ENCODE measurements at places on chromosomes 12 and 14. TPM values are rescaled to one million over a fixed set of nuclear protein-coding genes. Genes with fewer than 3 reads are reported as not detected.

GRCh38 chr12:92803903-92804302 is 101.1 kb downstream of the PLEKHG7 start:
- DNase-seq: no peak

The MNAT1 gene
- 60.7 TPM for total RNA-seq

DNA sequence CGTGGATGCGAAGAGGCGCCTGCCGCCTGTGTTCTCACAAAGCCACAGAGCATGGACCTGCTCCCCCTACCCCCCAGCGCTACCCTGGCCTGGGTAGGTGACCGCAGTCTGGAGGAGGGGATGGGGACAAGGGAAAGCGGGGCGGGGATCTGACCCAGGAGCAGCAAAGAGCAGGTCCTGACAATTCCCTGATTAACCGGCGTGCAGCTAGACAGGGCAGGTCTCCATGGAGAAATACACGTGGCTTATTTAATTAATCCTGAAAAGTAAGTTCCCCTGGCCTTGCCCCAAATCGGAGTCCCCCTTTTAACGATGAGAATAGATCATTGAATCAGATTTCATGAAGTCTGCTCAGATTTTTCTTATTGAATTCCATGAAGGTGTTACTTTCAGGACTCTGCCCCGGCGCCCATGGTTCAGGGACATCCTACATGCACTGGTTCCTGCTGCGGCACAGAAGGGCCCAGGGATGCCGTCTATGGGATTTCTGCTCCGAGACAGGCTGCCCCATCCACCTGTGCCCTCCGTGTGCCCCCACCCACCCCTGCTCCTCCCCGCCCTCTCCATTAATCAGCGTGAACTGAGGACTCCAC is 251.0 kb upstream of the SFSWAP start:
- no peak for DNase-seq

- peak; percentile 1 for DNase-seq
Measured at GRCh38 chr12:108063192-108063591, 65.9 kb upstream of the WSCD2 start.

- no peak for DNase-seq
Measured at GRCh38 chr14:92495027-92495426, 18.6 kb upstream of the RIN3 start.

DNA sequence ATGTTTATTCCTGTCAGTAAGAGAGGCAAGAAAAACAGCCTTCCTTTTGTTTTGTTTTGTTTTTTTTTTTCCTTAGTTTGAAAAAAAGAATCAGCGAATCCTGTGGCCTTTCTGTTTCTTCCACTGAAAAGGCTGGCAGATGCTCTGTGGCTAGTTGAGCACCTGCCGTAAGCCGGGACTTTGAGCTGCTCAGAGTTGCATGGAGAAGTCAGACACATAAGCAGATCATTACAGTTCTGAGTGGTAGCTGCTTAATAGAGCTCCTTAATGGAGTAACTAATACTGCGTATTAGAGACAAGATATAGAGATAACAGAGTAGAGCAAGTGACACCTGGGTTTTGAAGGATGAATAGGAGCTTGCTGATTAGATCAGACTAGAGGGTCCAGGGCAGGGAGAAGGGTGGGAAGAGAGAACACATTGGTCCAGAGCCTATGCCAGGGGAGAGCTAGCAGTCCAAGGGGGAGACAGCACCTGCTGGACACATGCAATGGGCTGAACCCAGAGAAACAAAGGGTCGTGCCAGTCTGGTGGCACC is 129.4 kb downstream of the TSPAN9 start:
- DNase-seq: no peak

DNA sequence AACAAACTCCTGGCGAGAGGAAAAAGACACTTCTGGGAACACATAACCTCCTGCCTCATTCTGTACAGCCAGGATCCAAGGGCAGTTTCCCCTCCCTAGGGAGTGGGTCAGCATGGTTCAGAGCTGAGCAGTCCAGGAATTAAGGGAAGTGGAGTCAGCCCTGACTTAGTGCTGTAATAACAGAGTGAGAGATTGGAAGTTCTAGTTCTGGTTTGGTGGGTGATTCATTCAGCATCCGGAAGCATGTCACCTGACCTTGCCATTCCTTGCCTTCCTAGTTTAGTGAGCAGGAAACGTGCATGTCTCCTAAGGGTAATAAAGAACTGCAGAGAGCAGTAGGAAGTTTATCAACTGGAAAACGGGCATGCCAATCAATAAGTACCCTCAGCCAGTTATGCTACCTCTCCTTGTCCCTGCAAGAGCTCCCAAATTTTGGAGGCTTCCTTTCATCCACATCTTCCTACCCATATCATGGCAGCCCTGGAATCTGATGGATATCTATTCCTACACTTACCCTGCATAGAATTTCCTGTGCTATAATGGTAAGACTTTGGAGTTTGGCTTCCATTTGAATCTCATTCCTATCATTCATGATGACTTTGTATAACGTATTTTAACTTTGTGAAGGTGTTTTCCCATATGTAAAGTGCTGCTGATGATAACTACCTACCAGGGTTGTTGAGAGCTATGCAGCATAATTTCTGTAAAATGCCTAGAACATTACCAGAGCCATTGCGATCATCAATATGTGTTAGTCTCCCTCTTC is 28.5 kb upstream of the MAGOHB start:
- DNase-seq: peak; percentile 85

The KIF5A gene
- 2.5 TPM for total RNA-seq

DNA sequence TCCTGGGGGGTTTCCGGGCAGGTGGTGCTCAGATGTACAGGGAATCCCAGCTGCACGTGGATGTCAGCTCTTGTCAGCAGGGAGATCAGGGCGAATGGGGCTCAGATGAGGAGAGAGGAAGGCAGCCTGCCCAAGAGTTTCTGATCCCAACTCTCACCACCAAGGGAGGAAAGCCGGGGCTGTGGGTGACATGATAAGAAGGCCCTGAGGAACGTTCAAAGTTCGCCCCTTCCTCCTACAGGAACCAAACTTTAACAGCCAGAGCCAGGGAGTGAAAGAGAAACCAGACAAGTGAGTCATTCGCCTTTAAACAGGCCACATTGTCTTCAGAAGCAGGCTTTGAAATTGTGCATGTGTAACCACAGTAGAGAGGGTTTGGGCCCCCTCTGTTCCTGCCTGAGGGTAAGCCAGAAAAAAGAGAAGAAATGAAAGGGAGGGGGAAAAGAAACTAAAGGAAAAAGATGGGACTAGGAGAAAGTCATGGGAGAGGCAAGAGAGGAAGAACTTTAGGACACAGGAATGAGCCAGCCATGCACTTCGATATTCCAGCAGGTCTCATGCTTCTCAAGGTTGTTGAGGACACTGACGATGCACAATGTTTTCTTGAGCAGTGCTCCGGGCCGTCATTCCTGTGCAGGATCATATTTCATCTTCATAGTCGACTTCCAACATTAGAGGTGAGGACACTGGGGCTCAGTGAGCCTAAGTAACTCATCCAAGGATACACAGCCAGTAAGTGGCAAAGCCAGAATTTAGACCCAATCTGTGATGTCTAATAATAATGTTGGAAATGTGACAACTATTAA is 691.4 kb upstream of the TBX3 start:
- DNase-seq: peak; percentile 73

The KRT72 gene
- not detected for total RNA-seq

The PEBP1 gene
- total RNA-seq: 252 TPM

DNA sequence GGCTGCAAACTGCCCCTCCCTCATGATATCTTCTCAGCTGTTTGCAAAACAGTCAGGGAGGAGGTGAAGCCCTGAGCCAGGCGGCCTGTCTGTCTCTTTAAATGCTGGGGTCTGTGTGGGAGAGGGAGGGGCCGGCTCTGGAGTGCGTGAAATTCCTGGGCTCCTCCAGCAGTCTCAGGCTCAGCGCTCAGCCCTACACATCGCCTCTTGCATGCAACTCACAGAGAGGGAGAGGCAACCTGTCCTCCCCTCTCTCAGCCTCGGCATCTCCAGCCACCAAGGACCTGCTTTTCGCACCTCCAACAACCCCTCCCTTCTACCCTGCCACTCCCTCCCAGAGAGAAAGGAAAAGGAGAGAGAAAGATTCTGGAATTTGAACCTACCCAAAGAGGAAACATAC is at the start of gene NRXN3:
Gene NRXN3, plus strand, starts transcription at position 171 of the 400 bp plus-strand sequence. CDS start 72,721 bp downstream, outside the sequence.
- DNase-seq: no peak

DNA sequence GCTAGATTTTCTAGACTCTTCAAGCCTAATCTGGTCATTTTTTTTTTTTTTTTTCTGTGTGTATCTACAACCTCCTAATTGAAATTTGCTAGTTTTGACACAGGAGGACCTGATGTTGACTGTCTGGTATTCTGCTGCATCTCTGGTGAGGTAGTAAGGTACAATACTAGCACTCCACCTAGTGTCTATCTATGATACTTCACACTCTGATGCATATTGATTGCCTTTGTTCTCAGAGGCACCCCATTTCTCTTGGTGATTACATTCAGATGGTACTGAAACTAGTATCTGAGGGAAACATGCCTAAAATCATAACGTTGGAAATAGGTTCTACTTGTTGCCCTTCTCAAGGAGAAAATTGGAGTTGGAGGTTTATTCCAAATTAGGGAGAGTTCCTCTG is 930.5 kb upstream of the NOVA1 start:
- peak; percentile 62 for DNase-seq

DNA sequence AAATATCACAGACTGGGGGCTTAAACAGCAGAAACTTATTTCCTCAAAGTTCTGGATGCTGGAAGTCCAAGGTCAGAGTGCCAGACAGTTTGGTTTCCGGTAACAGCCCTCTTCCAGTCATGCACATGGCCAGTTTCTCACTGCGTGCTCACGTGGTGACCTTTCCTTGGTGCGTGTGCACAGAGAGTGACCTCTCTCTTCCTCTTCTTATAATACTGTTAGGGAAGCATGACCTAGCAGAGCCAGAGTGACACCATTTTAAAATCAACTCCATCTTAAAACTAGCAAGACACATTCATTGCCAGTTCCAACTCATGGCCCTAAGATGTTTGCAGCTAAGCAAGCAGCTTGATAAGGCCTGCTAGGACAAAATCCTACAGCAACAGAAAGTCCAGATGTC is 221.5 kb upstream of the DAAM1 start:
- no peak for DNase-seq

DNA sequence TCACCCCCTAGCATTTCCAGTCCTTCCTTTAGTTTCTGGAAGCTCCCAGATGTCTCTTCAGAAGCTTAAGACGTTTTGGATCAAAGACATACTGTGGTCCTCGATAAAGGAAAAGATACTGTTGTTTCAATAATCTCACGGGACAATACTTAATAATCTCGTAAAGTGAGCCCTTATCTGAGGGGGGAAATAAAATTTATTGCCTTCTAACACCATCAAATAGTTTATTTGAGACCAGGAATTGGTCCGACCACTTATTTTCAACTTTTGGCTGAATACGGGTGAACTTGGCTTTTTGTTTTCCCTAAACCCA is 640 bp upstream of the G2E3 start:
- DNase-seq: no peak

DNA sequence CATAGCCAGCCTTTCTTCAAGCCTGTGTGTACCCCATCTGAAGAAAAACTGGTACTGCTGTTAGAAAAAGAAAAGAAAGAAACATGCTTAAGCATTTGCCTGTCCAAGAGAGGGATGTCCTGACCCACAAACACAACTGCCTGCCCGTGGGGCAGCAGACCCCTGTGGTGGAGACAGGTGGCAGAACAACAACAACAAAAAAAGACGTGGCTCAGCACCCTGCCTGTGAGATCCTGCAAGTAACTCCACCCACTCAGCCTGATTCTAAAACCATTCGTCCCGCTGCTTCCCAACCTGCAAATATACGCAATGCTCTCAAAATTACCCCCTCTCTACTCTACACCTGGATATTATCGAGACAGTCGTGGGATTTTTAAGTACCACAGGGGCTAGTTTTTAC is 64.9 kb upstream of the ZDHHC17 start:
- no peak for DNase-seq

- peak; percentile 44 for DNase-seq
Measured at GRCh38 chr12:100199347-100200149, 1.1 kb upstream of the ACTR6 start.

DNA sequence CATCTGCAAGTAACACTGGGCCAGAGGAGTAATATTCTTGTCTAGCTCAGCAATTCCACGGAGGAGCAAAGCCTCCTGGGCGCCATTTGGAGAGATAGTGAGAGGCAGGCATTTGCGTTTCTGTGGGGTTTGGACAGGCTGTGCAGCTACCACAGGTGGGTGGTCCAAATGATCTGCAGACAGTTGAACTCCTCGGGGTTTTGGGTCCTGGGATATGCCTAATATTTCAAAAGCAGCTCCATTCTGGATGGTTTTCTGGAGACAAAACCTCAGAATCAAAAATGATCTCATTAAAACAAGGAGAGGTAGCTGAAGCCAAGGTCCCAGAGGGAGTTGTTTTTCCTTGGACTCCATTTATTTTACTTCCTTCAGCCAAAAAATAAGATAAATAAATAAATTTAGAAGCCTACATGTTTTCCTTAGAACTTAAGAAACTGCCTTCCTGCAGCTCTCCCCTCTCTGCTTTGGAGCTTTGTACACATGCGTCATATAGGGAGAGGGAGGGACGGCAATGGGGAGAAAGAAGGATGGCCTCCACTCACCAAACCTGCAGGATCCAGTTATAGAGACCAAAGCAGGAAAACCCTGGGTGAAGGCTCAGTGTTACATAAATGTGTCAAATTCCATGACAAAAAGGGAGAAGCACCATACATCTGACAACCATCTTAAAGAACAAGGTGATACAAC is 227.3 kb upstream of the DAAM1 start:
- no peak for DNase-seq

- DNase-seq: no peak
Measured at GRCh38 chr14:103118663-103119404, 4.4 kb upstream of the TNFAIP2 start.

- no peak for DNase-seq
Measured at GRCh38 chr14:50757702-50758101, 73.3 kb downstream of the NIN start.

The MORN3 gene
- 3.1 TPM for total RNA-seq

The MFAP5 gene
- total RNA-seq: 0.85 TPM

DNA sequence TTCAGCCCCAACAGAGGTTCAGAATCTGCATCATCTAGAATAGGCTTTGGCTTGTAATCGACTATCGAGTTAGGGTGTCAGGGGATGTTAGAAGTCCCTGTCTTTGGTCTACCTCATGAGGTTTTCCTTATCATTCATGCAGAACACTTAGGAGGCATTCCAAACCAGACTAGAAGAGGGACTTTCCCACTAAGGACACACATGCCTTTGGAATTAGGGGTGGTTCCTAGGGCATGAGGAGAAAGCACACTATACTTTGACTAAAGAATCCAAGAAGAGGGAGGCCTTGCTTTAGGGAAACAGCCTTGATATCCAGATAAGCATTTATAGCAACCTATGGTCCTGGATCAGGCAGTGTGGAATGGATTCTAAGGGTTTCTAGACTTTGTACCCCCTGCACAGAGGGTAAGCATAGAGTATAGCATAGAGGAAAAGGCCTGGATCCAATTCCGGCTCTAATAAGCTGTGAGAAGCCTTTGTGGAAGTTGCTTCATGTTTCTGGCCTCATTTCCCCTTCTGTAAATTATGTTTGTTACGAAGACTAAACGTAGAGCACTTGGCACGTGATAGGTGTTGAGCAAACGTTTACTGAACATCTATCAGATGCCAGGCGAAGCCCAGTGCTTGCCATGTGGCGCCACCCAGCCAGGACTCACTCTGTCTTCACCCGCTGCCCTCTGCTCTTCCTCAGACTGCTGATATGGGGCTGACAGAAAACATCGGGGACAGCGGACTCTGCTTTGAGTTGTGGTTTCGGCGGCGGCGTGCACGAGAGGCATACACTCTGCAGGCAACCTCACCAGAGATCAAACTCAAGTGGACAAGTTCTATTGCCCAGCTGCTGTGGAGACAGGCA is 13.2 kb downstream of the ZNF219 start:
- peak; percentile 89 for DNase-seq

Data from renal cortical epithelial cell (primary cell).